ENCODE measurements at places on chromosomes 6 and 20.

GRCh38 chr6:127956260-127956888 is 55.5 kb upstream of the THEMIS start:
- DNase-seq, result no peak

DNA sequence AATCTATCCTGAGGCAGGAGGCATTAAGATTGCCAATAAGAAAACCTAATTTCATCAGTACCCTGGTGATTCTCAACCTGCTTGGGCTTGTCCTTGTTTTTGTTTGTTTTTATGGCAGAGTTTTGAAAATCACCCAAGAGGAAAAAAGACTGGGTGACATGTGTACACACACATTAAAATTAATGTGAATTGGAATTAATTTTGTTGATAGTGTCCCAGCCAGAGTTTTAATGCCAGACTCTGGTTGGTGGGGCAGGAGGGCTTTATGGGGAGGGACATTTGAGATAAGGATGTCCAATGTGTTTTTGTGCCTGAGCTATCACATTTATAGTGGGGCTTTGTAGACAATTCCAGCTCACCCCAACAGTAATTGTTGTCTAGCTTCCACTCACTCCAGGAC is 184.6 kb downstream of the ID4 start:
- no peak for DNase-seq

- no peak for DNase-seq
Observed at GRCh38 chr6:75211920-75212590, 6.2 kb upstream of the COL12A1 start.

GRCh38 chr6:47097092-47097945 is 55.2 kb upstream of the ADGRF1 start:
- DNase-seq, result peak; percentile 78
